Midbrain (tissue), 1 donor: ENCODE measurements at places on chromosomes 13 and 19.
A peak's percentile ranks its signal among the peaks of the same experiment; 100 is the strongest.

DNA sequence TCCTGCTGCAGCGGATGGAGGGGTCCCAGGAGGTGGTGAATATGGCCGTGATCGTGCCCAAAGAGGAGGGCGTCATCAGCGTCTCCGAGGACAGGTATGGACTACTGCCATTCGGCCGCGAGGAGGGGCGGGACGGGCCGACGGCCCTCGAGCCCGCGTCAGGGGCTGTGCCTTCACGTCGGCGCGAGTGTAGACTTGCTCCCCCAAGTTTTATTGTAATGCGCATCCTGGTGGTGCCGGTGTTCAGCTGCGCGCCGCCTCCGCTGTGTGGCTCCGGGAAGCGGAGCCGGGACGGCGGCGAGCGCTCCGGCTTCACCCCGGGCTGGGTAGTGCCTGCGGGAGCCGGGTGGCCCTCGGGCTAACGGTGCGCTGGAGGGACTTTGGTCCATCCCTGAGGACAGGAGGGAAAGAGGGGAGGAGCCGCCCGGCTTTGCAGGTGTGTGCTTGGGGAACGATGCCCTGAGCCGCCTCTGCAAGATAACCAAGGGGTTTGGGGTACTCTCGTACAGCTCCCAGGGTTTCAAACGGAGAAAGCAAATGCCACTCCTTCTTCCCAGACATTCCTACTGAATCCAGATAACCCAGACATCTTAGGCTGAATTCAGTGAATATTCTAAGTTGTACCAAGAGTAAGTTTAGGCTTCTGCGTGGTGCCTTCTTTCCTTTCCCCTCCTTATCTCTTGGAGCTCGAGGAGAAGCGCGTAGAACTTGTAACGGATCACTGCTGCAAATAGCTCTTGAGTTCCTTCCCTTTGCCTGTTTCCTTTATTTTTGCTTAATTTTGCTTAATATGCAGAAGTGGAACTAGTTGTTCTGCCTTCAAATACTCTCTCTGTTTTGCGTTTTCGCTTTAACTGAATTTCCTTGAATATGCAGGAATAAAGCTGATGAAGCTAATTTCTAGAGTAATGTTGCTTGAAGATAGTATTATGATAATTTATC is 740 bp downstream of the WDFY2 start:
- peak; percentile 31 for DNase-seq

DNA sequence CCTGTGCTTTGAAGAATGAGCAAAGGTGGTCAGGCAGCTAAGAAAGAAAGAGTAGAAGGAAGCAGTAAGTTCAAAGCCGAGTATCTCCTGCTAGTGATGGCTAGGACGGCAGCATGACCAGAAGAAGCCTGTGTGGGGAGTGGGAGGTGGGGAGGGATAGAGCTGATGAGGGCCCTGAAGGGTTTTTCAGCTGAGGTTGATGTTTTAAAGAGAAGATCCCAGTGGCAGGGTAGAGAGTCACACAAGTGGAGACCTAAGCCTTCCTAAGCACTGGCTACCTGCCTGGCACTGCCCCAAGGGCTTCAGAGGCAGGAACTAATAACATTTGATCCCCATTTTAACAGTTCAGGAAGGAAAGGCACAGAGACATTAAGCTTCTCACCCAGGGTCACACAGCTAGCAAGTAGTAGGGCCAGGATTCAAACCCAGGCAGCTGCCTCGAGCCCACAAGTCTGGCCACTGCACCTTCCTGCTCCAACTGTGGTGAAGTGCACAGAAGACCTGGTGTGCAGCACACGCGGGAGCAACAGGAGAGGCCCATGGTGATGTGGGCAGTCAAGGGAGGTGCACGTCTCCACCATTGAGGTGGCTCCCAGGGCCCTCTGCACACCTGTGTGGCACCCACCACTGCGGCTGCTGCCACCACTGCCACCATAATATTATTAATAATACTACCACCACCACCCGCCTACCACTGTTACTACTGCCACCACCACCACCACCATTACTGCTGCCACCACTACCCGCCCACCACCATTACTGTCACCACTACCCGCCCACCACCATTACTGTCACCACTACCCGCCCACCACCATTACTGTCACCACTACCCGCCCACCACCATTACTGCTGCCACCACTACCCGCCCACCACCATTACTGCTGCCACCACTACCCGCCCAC is 22.1 kb downstream of the CUL4A start:
- DNase-seq: no peak

DNA sequence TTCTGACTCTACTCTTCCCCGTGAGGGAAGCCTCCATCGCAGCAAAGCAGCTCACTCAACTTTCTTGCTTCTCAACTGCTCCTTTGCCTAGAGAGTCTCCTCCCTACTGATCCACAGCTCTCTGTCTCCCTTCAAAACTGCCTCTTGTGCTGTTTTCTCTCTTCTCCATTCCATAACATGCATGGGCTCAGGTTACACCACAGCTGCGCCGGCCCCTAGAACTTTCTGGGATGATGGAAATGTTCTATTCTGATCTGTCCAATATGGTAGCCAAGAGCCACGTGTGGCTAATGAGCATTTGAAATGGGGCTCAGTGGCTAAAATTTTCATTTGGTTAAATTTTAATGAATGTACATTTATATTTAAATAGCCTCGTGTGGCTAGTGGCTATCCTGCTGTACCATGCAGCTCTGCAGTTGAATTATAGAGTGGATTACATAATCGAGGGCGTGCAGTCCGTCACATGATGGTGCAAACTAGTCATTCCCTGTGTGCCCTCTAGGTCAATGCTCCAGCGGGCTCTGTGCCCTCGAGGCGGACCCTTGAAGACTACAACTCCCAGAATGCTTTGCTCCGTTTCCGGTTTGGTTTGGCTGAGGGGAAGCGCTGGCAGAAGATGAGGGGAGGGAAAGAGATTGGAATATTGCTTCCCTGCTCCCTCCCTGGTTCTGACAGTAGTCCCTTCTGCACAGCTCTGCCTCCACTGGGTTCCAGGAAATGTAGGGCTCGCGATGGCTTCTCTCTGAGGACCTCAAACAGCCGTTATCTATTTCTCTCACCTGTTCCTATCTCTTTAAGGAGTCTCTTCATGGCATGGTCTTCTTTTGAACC is 109.8 kb downstream of the CACNA1A start:
- peak; percentile 39 for DNase-seq

GRCh38 chr19:19033426-19034203 is at the start of the genes ARMC6 and SUGP2:
Gene ARMC6, plus strand, starts transcription at chr19:19033603. Its CDS starts 607 bp downstream, at chr19:19034210.
Gene SUGP2, minus strand, starts transcription at chr19:19033517. Its CDS starts 2,446 bp downstream, at chr19:19031071.
- DNase-seq: peak; percentile 87

DNA sequence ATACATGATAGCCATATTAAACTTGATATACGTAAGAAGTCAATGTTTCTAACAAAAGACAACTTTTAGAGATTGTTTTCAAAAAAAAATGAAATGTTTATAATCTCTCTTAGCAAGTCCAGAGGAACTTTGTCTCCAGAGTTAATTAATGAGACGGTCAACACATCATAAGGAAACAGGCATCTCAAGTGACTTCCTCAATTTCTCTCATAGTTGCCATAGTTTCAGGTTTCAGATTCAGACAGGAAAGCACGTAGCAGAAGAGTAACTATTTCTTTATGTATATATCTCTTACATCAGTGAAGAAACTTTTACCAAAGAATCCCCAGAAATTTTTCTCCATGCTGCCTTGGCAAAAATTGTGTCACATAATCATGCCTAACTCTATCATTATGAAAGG is 159.6 kb upstream of the ATXN8OS start:
- no peak for DNase-seq

GRCh38 chr19:19508217-19508616 is 7.1 kb downstream of the TSSK6 start:
- no peak for DNase-seq

DNA sequence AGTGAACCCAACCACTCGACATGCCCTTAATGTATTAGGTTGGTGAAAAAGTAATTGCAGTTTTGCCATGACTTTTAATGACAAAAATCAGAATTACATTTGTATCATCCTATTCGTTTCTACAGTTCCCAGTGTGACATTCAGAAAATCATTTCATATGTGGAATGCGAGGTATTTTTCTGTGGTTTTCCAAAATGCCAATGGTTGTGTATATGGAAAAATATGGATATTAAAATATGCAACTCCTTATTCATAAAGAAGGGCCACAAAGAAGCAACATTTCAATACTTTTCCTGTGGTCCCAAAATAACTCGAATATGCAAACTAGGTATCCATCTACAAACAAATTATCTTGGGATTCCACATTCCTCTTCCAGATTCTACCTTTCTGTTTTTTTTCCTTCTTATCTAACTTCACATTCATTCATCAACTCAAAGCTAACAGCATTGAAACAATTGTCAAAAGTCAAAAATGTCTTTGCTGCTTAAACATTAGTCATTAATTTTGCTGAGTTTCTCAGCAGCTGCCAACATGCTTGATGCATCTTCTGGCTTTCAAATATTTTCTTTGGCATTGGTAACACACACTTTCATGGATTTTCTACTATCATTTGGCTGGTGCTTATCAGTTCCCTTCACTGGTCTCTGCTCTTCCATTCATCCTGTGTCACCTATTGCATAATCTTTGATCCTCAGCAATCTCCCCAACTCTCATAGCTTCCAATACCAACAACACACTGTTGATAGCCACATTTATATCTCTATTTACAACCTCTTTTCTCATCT is 1445.4 kb downstream of the EFNB2 start:
- DNase-seq: no peak

DNA sequence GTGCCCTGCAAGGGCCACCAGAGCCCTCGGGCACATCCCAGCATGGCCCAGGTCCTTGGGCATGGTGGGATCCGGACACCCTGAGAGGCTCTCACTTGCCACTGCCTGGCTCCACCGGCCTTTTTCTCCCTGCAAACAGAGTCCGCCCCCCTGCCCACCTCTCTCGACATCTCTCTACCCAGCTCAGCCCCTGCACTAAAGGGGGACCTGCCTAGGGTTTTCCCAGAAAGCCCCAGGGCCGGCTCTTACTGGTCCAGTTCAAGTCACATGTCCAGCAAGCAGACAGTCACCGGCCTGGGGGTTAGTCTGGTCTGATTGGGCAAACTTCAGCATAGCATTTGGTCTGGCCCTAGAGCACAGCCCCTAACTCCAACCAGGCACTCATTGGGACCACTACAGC is 52.9 kb downstream of the SMARCA4 start:
- no peak for DNase-seq

GRCh38 chr19:46378268-46378667 is 31.4 kb downstream of the PPP5C start:
- DNase-seq: peak; percentile 27

DNA sequence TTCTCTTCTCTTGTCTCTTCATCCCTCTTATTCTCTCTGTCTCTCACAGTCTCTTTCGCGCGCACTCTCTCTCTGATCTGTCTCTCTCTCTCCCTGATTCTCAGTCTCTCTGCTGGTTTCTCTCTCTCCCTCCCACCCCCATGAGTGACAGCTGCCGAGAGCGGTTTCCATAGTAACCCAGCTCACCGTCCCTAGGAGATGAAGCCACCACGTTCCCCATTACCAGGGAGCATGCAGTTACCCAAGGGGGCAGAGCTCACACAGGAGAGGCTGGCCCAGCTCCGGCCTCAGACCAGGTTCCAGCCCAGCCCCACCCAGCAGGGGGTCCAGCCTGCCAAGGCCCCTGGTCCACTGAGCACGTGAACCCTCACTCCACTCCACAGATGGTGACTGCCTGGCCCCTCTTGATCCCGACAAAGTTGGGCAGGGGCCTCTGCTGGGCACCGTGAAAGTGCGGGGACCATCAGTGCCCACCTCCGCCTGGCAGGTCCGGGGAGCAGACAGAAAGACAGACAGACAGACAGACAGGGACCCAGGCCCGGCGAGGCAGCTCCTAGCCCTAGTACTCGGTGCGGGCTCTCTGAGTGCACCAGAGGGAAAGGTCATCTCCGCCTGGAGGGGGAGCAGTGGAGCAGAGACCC is 50.6 kb downstream of the CELF5 start:
- no peak for DNase-seq

- no peak for DNase-seq
Measured at GRCh38 chr19:47036097-47036651, 12.2 kb downstream of the TMEM160 start.
